ENCODE measurements at places on chromosomes 5 and 9.

- H3K27ac ChIP-seq = no peak overlapping the region
- H3K4me1 ChIP-seq = no peaks in the 10 kb centered on the region
- no peaks in the 10 kb centered on the region for H3K27me3 ChIP-seq
Observed at GRCh38 chr5:169148138-169148740, 152.7 kb downstream of the SLIT3 start.

- H3K4me1 ChIP-seq = no peaks in the 10 kb centered on the region
- H3K4me3 ChIP-seq = no peak overlapping the region
- no peak for DNase-seq
- no peaks in the 10 kb centered on the region for H3K36me3 ChIP-seq
Observed at GRCh38 chr5:38417658-38418017, 138.8 kb downstream of the LIFR start.

DNA sequence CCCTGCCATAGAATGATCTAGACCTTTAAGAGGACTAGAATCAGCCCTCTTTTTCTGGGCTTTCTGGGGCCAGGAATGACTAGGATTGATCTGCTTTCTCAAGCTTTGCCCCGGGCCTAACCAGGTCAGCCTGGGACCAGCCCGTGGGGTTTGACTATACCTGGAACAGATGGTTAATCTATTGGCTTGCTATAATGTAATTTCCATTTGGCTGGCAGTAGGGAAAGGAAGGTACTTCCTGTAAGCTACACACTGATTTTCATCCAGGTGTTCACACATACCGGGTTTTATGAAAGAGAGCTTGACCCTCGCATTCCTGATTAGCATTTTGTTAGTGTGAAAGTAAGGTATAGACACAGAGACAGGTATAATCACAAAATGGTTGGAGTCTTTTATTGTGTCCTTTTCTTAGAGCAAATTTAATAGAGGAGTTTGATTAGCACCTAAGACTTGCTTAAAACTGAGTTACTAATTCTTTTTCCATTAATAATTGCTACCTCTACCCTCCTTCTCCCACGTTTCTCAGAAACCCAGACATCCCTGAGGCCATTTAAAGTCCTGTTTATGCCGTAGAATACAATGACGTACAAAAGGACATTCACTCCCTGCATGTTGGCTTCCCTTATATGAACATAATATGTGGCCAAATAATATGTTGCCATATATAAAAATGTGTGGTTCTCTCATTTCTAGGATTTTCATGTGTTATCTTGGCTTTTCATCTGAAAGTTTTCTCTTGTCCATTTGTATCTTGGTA is 17.3 kb downstream of the LNPEP start:
- no peak for DNase-seq
- no peaks in the 10 kb centered on the region for H3K27me3 ChIP-seq
- peaks cover 59% of the 10 kb centered on the region for H3K4me1 ChIP-seq
- H3K27ac ChIP-seq = no peak overlapping the region
- peaks cover 10% of the 10 kb centered on the region for H3K36me3 ChIP-seq

GRCh38 chr9:96344458-96345180 is 38.9 kb downstream of the SLC35D2 start:
- no peak for DNase-seq
- no peaks in the 10 kb centered on the region for H3K27me3 ChIP-seq
- H3K36me3 ChIP-seq = no peaks in the 10 kb centered on the region

GRCh38 chr9:69937833-69938535 is 105.7 kb upstream of the MAMDC2 start:
- no peak overlapping the region for H3K27ac ChIP-seq
- no peaks in the 10 kb centered on the region for H3K4me1 ChIP-seq
- no peaks in the 10 kb centered on the region for H3K36me3 ChIP-seq
- H3K27me3 ChIP-seq = peaks cover 10% of the 10 kb centered on the region

- DNase-seq = no peak
- peaks cover 26% of the 10 kb centered on the region for H3K36me3 ChIP-seq
- H3K27ac ChIP-seq = no peak overlapping the region
Observed at GRCh38 chr5:41793141-41793770, 77.0 kb downstream of the OXCT1 start.

DNA sequence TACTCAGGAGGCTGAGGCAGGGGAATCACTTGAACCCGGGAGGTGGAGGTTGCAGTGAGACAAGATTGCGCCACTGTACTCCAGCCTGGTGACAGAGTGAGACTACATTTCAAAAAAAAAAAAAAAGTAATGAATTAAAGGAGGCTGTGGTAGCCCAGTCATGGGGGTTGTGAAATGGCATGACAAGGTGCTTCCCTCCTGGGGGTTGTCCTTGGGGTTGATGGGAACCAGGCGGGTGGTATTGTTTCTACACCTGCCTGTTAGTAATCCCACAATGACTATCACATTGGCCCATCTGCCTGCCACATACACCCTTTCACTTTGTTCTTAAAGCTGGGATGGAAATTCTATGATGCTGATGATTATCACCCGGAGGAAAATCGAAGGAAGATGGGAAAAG is 5.6 kb downstream of the IDNK start:
- DNase-seq = no peak
- H3K4me3 ChIP-seq = no peak overlapping the region
- peaks cover 26% of the 10 kb centered on the region for H3K4me1 ChIP-seq
- peaks cover 25% of the 10 kb centered on the region for H3K36me3 ChIP-seq

- H3K27me3 ChIP-seq = no peaks in the 10 kb centered on the region
- H3K36me3 ChIP-seq = no peaks in the 10 kb centered on the region
- no peak overlapping the region for H3K27ac ChIP-seq
Observed at GRCh38 chr9:71001780-71002386, 119.5 kb downstream of the TRPM3 start.

- peaks cover 10% of the 10 kb centered on the region for H3K27me3 ChIP-seq
- H3K36me3 ChIP-seq = no peaks in the 10 kb centered on the region
- no peak overlapping the region for H3K27ac ChIP-seq
- DNase-seq = no peak
Observed at GRCh38 chr9:21479152-21479702, 2.9 kb downstream of the IFNE start.

Measured in activated T-helper 1 cell treated with anti-CD3 and anti-CD28 coated beads, Interleukin-12 subunit alpha, Interleukin-12 subunit beta, Interleukin-2, Interleukin-4 antibody, amounts not matched to agents 30 ng/mL and 10 ng/mL and 1 ng/mL, durations not matched to agents 14 hours and 24 hours and 36 hours (primary cell).